ENCODE measurements at places on chromosomes 13 and 19.

GRCh38 chr19:16889366-16889882, 625 bp downstream of the F2RL3 start:
- DNase-seq: no peak

GRCh38 chr13:49046519-49046918, 70.8 kb downstream of the FNDC3A start:
- no peak for DNase-seq

DNA sequence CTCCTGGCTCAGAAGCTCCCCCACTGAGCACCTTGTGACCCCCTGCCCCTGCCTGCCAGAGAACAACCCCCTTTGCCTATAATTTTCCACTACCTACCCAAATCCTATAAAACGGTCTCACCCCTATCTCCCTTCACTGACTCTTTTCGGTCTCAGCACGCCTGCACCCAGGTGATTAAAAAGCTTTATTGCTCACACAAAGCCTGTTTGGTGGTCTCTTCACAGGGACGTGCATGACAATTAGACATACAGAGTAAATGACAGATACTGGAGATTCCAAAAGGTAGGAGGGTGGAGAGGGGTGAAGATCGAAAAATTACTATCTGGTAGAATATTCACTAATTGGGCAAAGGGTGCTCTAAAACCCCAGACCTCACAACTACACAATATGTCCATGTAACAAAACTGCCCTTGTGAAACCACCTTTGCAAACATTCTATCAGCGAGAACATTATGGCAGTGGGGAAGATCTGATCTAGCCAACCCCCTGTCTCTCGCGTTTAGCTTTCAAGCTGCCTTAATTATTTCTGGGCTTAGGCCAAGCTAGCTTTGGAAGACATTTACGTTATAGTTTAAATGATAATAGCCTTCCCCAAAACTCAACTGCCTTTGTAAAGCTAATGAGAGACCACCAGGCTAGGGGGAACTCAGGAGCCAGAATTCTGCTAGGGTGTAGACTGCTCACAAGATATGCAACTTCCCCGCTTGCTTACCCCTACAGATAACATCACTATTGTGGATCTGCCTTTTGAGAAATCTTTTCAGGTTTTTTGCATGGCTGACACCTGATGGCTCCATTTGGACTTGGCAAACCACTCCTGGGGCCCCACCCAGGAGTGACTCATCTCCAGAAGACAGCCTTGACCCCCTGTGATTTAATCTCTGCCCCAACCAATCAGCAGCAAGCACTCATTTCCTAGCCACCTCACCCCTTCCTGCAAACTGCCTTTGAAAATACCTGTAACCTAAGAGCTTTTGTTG, 1534.0 kb upstream of the SPRY2 start:
- no peak for DNase-seq

- no peak for DNase-seq
Measured at GRCh38 chr19:14271840-14272239, 65.9 kb upstream of the ADGRL1 start.

GRCh38 chr13:73129023-73129422, 70.2 kb downstream of the KLF5 start:
- DNase-seq: no peak

DNA sequence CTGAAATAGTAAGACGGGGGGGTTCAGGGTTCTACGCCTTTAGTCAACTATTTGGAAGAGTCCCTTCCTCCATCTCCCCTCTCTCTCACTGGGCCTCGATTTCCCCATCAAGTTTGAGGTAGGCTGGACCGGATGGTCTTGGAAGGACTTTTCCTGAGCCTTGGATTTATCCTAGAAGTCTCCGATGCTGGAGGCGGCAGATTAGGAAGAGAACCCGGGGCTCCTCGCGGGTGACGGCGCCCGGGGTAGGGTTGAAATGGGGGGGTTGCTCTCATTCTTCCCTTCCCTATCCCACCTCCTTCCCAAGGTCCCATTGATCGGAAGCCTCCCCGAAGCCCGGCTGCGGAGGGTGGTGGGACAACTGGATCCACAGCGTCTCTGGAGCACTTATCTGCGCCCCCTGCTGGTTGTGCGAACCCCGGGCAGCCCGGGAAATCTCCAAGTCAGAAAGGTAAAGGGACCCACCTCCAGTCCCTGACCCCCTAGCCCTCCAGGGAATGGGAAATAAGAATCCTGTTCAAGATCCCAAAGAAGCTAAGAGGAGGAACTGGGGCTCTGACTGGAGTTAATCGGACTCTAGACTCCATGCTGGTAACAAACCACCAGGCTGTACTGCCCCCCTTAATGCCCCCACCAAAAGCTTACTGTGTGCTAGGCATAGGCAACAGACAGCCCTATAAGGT, 781 bp downstream of the QPCTL start:
- peak; percentile 65 for DNase-seq

DNA sequence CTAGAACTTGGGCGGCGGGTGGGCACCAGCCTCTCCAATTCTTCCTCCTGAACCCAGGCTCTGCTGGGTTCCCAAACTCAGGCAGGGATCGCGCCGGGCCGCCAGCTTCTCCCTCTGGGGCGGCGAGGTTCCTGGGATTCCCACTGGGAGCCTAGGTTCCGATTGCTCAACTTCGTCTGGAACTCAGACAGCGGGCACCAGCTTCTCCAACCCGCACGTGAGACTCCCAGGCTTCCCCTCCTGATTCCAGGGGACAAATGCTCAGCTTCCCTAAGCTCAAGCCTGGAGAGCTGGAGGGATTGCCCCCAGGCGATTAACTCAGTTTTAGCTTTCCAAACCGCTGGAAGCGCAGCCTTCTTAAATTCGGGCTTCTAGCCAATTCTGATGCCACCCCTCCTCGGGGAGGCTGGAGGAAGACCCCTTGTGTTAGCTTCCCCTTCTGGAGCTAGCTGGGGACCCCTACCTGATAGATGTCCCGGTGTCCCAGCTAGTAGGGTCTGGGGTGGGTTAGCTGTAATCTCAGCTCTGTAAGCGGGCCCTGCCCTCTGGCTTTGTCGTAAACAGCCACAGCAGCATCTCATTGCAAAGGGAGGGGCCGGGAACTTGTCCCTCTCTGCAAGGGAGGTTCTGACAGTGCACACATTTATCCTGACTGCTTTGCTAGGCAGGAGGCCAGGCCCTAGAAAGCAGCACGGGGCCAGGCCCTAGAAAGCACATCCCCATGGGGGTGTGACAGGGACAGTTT, 671 bp downstream of the MCOLN1 start:
- DNase-seq: no peak

DNA sequence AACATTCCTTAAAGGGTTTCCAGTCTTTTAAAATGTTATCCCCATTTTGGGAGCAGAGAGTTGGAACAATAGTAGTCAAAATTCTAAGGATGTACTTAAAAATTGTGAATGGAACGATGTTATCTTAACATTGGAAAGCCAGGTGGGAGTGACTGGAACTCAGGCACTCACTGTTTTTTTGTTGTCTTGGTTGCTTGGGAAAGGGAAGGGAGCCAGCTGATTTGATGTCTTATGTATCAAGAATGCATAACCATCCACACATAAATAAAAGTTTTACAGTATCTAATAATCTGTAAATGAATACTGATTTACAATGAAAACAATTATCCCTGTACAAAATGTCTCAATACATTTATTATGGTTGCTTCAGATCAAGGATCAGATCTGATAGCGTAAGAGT, 88.7 kb downstream of the SLC10A2 start:
- DNase-seq: no peak

DNA sequence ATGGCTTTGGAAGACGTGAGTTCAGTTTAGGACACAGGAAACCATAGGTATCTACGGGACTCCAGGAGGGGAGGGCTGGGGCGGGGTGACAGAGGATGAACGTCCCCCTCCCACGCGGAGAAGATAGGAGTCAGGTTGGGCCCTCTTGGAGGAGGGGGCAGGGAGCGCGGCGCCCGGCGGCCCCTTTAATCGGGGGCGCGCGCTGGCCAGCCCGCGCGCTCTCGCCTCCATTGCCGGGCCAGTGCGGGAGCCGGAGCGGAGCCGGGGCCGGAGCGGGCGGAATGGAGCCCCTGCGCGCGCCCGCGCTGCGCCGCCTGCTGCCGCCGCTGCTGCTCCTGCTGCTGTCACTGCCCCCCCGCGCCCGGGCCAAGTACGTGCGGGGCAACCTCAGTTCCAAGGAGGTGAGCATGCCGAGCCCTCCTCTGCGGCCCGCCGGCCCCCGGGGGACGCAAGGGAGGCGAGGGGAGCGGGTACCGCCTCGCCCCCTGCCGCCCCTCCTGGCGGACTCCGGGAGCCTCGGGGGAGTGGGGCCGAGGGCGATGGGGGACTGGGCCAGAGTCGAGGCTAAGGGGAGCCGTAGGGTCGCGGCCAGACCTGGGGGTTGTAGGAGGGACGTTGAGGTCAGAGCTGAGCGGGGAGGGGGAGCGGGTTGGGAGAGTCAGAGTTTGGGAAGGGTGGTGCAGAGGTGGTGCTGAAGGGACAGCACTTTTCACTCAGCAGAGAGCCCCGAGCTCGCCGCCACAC, at the start of gene TMEM145:
TSS of gene TMEM145 (plus strand) at position 214 of the 744 bp plus-strand sequence. CDS start at position 282, 68 bp downstream.
- peak; percentile 44 for DNase-seq

DNA sequence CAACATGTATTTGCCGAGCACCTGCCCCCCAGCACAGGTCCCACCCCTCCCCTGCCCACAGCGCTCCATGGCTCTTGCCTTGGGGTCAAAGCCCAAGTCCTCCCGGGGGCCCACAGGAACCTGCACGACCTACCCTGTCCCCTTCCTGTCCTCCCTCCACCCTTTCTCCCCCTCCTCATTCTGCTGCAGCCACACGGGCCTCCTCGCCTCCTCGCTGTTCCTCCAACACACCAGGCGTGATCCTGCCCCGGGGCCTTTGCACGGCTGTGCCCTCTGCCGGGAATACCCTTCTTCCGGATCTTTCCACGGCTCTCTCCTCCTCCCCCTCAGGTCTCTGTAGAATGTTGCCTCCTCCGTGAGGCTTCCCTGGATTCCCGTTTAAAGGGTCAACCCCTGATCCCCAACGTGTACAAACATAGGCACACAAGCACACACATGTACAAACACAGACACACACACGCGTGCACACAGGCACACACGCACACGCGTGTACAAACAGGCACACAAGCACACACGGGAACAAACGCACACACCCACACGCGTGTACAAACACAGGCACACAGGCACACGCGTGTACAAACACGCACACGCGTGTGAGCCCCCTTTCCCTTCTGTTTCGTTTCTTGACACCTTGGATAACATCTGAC, 2.8 kb downstream of the MADCAM1 start:
- no peak for DNase-seq

- DNase-seq: no peak
Measured at GRCh38 chr13:101903890-101904289, 451.4 kb downstream of the ITGBL1 start.

DNA sequence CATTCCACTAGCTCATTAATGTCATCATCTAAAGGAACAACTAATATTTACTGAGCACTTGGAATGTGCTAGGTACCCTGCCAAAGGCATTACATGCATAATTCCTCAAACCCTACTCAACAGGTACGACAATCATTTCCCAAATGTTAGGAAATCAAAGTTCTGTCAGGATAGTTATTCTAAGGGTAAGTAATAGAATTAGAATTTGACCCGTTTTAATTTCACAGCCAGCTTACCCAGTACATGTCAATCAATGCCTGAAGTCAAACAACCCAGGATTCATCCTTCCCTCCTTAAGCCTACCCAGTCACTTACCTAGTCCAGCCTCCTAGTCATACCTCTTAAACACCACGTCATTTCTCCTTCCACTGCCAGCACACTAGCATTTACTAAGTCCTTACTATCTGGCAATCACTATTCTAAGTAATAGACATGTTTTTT, 2.4 kb downstream of the LNX2 start:
- DNase-seq: no peak

- no peak for DNase-seq
Measured at GRCh38 chr13:37475151-37475550, 123.4 kb downstream of the POSTN start.

DNA sequence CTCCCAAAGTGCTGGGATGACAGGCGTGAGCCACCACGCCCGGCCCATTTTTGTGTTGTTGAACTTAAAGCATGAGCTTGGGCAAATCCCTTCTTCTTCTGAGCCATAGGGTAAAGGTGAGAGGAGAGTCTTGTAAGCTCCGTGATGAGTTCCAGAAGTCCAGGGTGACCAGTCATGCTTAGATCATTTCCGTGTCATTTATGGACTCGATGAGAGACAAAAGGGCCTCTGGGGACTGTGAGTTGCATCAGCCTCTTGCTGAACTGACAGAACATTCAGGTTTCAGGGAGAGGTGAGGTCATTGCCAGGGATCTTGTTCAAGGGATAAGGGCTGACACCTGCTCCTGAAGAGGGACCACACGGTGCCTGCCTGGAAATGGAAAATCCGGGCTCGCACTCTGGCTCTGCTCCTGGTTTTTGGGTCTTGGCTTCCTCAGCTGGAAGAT, 53.6 kb downstream of the GADD45B start:
- DNase-seq: no peak

- no peak for DNase-seq
Measured at GRCh38 chr19:29326849-29327840, 114.2 kb upstream of the UQCRFS1 start.

- peak; percentile 15 for DNase-seq
Measured at GRCh38 chr19:10812902-10813404, 23.1 kb downstream of the TMED1 start.

DNA sequence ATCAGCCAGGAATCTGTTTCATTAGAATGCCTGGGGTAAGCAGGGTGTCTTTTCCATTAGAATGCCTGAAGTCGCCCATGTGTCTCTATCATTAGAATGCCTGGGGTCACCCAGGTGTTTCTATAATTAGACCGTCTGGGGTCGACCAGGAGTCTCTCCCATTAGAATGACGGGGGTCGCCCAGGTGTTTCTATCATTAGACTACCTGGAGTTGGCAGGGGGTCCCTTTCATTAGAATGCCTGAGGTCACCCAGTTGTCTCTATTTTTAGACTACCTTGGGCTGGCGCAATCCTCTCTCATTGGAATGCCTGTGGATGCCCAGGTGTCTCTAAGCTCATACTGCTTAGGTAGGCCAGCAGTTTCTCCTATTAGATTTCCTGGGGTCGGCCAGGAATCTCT, 1447.6 kb downstream of the UQCRFS1 start:
- no peak for DNase-seq

DNA sequence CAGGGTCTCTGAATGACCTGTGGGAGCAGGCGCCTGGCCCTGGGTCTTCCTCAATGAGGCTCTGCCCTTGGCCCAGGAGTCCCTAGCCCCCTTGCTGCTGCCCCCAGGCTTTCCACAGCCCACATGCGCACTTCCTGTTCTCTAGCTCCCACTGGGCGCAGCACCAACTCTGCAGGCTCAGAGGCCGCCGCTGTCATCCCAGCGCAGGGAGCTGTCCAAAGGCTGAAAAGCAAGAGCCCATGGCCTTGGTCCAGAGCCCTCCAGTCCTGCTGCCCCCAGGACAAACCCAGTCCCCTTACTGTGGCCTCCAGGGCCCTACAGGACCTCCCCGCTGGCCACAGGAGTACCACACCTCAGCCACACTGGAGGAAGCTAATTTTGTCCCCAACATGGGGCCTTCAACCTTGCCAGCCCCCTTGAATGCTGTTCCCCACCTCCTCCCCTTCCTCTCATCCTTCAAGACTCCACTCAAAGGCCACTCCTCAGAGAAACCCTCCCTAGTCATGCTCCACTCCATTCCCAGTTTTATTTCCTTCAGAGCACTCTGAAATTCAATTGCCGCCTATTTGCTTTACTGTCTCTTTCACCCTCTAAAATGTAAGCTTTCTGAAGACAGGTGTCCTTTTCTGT, 8.0 kb upstream of the POU2F2 start:
- DNase-seq: no peak

GRCh38 chr13:67238277-67238859, 8.2 kb upstream of the PCDH9 start:
- no peak for DNase-seq

- no peak for DNase-seq
Measured at GRCh38 chr13:46170268-46170667, 11.7 kb downstream of the LCP1 start.

GRCh38 chr13:114119196-114119595, 13.2 kb downstream of the RASA3 start:
- no peak for DNase-seq

GRCh38 chr13:106990594-106990993, 422.7 kb upstream of the ARGLU1 start:
- DNase-seq: no peak

Data from stimulated activated CD4-positive, alpha-beta T cell treated with anti-CD3 and anti-CD28 coated beads, Interleukin-4, amount 100 ng/mL, for 4 hours (primary cell).